ENCODE measurements at places on chromosomes 3 and 15.

- no peak for DNase-seq
Measured at GRCh38 chr15:70329179-70329578, 231.5 kb upstream of the TLE3 start.

DNA sequence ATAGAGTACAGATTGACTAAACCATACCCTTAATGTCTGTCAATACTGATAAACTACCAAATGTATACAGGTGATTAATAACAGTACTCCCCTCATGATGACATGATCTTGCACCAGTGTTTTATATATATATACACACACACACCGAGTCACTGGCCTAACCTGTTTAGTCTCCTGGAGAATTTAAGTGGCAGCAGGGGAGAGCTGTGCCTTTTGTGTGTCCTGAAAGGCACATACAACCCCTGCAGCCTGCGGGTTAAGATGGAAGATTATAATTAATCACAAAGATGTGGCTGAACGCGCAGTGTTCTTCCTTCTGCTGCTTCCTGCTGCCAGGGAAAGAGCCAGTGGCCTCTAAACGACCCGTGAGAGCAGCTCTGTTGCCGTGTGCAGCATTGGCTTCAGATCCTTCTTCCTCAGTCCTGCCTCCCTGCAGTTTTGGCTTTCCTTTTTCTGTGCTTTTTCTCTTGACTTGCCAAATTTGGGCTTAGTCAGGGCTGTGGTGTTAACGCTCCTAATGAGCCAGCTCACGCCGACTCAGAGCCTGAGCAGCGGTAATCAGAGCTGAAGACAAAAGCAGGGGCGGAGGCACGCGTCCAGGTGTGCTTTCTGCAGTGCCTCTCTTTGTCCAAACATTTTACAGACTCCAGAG is 42.5 kb upstream of the UBE3A start:
- DNase-seq, result peak; percentile 70

- no peak for DNase-seq
Measured at GRCh38 chr3:189119950-189120349, 51.8 kb upstream of the TPRG1 start.

GRCh38 chr3:41900265-41900664 is 61.6 kb downstream of the ULK4 start:
- no peak for DNase-seq

GRCh38 chr3:138946663-138947494 is at the start of the genes FOXL2 and FOXL2NB:
Gene FOXL2 (minus strand): TSS chr3:138947137. CDS start chr3:138946722, 415 bp downstream.
Gene FOXL2NB (plus strand): TSS chr3:138947217. CDS start chr3:138947365, 148 bp downstream.
- peak; percentile 86 for DNase-seq

DNA sequence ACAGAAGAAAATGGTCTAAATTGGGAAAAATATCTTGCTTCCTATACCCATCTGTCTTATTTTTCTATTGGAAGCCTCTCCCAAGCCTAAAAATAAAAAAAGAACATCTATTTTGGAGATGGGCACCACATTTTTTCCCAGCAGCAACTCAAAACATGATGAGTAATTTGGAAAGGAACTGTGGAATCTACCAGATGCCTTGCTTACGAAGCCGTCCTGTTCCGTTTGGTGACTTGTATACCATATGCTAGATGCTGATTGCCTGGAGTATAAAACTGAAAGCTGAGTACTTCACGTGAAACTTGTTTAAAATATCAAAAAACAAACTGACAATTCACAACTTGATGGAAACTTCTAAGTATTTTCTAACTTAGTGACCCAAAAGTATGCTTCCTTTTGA is 491.0 kb downstream of the ROBO2 start:
- no peak for DNase-seq

DNA sequence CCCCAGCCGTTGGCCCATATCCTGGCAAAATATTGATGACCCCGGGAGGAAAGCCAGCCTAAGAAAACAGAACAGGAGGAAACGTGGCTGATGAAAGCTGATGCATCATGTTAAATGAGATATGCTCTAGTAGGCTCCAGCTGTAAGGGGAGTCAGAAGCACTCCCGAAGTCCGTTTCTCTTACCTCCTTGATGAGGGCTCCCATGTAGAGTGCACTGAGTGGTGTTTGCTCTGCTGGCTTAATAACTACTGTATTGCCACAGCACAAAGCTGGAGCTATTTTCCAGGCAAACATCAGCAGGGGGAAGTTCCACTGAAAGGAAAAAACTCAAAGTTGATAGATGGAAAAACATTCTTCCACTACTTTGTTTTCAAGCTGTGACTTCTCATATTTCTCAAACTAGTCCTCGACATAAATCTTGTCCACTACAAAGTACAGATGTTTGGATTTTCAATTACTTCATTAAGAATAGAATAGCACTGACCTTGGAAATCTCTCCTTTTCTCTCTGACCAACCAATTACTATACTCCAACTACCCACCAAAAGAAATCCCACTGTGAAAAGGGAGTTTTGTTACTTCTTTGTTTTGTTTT is 72.7 kb downstream of the ALDH1A2 start:
- DNase-seq, result no peak

DNA sequence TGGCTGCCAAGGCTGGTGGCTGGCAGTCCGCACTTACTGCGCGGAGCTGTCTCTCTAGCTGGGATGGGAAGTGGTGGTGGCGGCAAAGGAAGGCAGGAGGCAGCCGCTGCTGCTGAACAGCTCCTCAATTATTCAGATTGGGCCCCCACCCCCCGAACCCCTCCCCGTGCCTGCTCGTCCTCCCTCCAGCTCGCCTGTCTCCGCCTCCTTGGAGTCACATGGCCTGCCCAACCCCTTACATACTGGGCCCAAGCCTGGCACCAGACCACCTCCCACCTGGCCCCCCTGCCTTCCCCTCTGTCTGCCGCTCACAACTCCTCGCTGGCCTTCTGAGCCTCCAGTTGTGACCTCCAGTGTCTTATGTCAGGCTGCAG is at the start of gene SLC7A14:
TSS of gene SLC7A14 (minus strand) at position 139 of the 374 bp plus-strand sequence. CDS start 59,139 bp downstream, outside the sequence.
- DNase-seq, result peak; percentile 85

GRCh38 chr15:72835294-72835890 is 51.8 kb upstream of the ADPGK start:
- DNase-seq, result peak; percentile 67

DNA sequence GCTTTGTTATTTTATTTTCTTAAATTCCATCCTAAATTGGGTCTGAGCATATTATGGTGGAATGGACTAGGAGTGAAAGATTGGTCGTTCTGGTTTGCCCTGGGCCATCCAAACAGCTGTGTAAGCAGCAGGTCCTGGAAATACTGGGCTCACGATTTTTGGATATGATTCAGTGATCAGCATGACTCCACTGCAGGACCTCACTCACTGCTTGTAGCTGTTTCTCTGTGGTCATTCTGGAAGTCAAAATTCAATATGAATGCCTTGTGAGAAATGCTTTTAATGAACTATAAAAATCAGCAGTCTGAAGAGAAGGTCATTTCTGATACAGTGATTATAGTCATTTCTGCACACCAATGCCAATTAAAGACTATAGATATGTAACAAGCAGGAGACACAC is 185.0 kb downstream of the RBMS3 start:
- no peak for DNase-seq

- DNase-seq, result no peak
Measured at GRCh38 chr3:57682284-57682683, 10.6 kb downstream of the DENND6A start.

GRCh38 chr3:108516881-108517280 is 6.5 kb upstream of the MYH15 start:
- no peak for DNase-seq

DNA sequence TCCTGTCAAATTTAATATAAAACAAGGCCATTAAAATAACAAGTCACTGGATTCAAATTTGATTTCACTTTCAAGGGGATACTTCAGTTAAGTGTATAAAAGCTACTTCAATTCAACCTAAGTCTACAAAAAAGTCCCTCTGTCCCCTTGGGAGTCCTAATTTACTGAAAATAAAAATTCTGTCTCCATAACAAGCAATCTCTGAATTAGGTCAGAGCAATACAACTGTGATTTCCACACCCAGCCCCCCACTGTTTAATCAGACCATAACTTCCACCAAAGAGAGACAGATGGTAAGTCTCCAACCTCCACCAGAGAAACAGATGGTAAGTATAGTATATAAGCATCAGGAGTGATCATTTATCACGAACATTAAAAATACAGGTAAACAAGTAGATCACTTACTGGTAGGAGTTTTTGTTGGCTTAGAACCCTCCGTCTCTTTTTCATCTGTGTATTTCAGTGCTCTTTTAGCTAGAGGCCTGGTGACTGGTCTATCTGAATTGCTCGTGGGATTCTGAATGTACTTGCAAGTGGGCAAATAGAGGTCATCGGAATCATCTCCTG is 12.1 kb downstream of the SGO1 start:
- no peak for DNase-seq

DNA sequence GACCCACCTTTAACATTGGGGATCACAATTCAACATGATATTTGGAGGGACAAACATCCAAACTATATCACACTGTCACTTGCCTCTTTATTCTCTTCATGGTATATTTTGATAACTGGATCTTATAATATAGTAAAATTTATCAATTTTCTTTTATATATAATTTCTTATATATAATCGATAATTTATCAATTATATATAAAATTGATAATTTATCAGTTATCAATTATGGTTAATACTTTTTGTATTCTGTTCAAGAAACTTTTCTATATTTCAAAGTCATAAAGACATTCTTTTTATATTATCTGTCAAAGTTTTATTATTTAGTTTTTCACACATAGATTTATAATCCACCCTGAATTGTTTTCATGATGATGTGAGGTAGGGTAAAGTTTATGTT is 132.9 kb downstream of the ZNF280D start:
- no peak for DNase-seq

GRCh38 chr15:82847703-82848102 is 38.3 kb downstream of the WHAMM start:
- no peak for DNase-seq

- DNase-seq, result no peak
Measured at GRCh38 chr3:147651107-147651778, 242.1 kb downstream of the ZIC1 start.

GRCh38 chr3:69930564-69930963 is 69.0 kb upstream of the SAMMSON start:
- DNase-seq, result no peak

GRCh38 chr15:77527164-77527778 is 105.4 kb downstream of the LINGO1 start:
- peak; percentile 76 for DNase-seq

DNA sequence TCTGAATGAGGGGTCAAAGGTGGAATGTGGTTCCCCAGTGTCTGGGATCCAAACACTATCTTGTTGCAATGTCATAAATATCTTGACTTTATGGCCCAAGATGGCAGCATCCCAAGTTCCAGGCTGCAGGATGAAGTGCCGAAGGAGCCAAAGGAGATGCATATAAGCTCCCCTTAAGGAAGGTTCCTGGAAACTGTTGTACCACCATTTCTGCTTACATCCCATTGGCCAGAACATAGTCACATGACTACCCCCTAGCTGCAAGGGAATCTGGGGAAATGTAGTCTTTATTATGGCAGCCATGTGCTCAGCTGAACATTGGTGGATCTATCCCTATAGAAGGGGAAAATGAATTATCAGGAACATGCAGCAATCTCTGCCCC is 54.3 kb downstream of the BDH1 start:
- no peak for DNase-seq

DNA sequence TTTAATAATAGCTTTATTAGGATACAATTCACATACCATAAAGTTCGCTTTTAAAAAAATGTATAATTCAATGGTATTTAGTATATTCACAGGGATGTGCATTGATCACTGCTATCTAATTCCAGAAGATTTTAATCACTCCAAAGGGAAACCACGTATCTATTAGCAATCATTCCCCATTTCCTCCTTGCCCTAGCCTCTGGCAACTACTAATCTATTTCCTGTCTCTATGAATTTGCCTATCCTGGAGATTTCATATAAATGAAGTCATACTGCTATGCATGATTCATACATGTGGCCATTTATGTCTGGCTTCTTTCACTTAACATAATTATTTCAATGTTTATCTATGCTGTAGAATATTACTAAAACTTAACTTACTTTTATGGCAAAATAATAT is 32.0 kb upstream of the CASR start:
- no peak for DNase-seq

GRCh38 chr3:166498446-166498845 is 661.2 kb upstream of the BCHE start:
- no peak for DNase-seq

- peak; percentile 20 for DNase-seq
Measured at GRCh38 chr15:100686021-100686724, 83.8 kb downstream of the ASB7 start.

GRCh38 chr3:134904241-134904771 is 109.2 kb downstream of the EPHB1 start:
- DNase-seq, result no peak

DNA sequence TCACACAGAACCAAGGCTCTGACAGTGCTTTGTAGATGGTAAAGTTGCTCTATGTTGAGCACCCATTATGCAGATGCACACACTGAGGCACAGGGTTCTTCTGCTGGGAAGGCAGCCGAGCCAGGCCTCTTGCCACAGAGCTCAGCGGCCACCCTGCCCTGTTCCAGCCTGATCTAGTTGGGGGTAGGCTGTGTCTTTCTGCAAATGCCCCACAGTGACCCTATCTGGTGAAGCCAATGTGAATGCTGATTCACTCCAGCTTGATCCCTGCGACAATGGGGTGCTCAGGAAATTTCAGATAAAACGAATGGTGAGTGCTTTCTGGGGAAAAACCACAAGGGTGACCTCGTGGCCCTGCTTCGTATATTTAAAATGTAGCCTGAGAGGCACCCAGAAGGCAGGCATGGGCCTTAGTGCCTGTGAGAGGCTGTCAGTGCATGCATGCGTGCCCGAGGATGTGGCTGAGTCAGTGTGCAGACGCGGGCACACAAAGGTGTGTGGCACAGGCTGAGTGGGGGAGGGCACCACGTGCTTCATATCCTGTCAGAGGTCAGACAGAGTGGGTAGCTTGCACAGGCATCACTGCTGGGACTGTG is 85.7 kb downstream of the ATP2B2 start:
- no peak for DNase-seq

DNA sequence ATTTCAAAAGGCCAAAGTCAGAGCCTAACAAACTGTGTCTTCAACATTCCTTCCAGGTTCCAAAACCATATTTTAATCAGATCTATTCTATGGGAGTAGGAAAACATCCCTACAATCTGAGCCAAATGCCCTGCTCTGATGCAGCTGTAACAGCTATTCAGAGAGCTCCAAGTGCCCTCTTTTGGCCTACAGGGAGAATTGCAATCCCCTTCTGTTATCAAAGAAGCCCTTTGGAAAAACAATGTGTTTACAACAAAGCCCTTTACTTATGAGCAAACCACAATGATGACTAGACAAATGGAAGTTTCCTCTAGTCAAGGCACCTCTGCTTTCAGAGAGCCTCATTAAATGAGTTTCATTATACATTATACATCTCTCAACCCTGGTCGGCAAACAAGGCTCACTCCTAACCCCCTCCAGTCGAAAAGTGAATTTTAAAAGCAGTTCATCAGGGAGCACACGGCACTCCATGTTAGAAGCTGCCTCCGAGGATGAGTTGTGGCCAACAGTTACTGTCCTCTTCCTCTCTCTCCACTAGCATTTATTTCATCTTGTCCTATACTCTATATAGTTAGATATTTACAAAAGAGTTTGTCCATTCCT is 42.6 kb upstream of the TMCO5A start:
- DNase-seq, result peak; percentile 30

- no peak for DNase-seq
Measured at GRCh38 chr3:122918576-122919290, 108.8 kb downstream of the SEMA5B start.

GRCh38 chr15:29670266-29670665 is 152.0 kb downstream of the TJP1 start:
- DNase-seq, result no peak

- DNase-seq, result no peak
Measured at GRCh38 chr15:98138910-98139309, 178.4 kb downstream of the ARRDC4 start.

- DNase-seq, result no peak
Measured at GRCh38 chr3:172903642-172904320, 153.3 kb downstream of the ECT2 start.

- DNase-seq, result peak; percentile 22
Measured at GRCh38 chr3:195817578-195818135, 5.9 kb upstream of the MUC4 start.

GRCh38 chr3:148235566-148235965 is 462.1 kb upstream of the AGTR1 start:
- DNase-seq, result no peak

All from H9 (cell line).